ENCODE measurements at places on chromosomes 16 and 17. TPM values are rescaled to one million over a fixed set of nuclear protein-coding genes. Genes with fewer than 3 reads are reported as not detected.

The HAS3 gene
- 0.48 TPM for polyA plus RNA-seq

The TP53TG3C gene
- not detected for polyA plus RNA-seq

The PDE6G gene
- polyA plus RNA-seq = 3.3 TPM

The NPIPB13 gene
- 6.0 TPM for polyA plus RNA-seq

The C16orf96 gene
- not detected for polyA plus RNA-seq

The RTN4RL1 gene
- polyA plus RNA-seq = not detected

The ST6GALNAC1 gene
- not detected for polyA plus RNA-seq

The DOC2B gene
- polyA plus RNA-seq = not detected

The C17orf100 gene
- polyA plus RNA-seq = 3.5 TPM

The METTL2A gene
- 34.0 TPM for polyA plus RNA-seq

The SLC6A4 gene
- 9.7 TPM for polyA plus RNA-seq

The CTRL gene
- polyA plus RNA-seq = 4.8 TPM

The TBC1D16 gene
- polyA plus RNA-seq = 0.05 TPM

The FAM171A2 gene
- polyA plus RNA-seq = 0.09 TPM

The KRTAP4-9 gene
- polyA plus RNA-seq = not detected

The B4GALNT2 gene
- polyA plus RNA-seq = not detected

The ADGRG3 gene
- not detected for polyA plus RNA-seq

The PYDC1 gene
- not detected for polyA plus RNA-seq

The TRPV3 gene
- polyA plus RNA-seq = 2.1 TPM

The ITGA2B gene
- polyA plus RNA-seq = 0.27 TPM

The CDRT15 gene
- polyA plus RNA-seq = 0.33 TPM

The ENPP7 gene
- not detected for polyA plus RNA-seq

The SRSF1 gene
- polyA plus RNA-seq = 387 TPM

The ACSM2B gene
- not detected for polyA plus RNA-seq

The GID4 gene
- polyA plus RNA-seq = 3.1 TPM

The CHST5 gene
- not detected for polyA plus RNA-seq

The DRG2 gene
- polyA plus RNA-seq = 52.2 TPM

The KRT32 gene
- not detected for polyA plus RNA-seq

The ZNF821 gene
- polyA plus RNA-seq = 7.3 TPM

The NOMO2 gene
- 106 TPM for polyA plus RNA-seq

The PABPN1L gene
- not detected for polyA plus RNA-seq

The RAB37 gene
- polyA plus RNA-seq = 2.3 TPM

The CSF3 gene
- 0.12 TPM for polyA plus RNA-seq

The ACAP1 gene
- polyA plus RNA-seq = 148 TPM

The OR2C1 gene
- 0.14 TPM for polyA plus RNA-seq

The IL17C gene
- not detected for polyA plus RNA-seq

The FBXL20 gene
- 5.1 TPM for polyA plus RNA-seq

The KRTAP2-3 gene
- not detected for polyA plus RNA-seq

The KRTAP3-1 gene
- polyA plus RNA-seq = not detected
